ENCODE measurements at places on chromosomes 7 and 10. TPM values are rescaled to one million over a fixed set of nuclear protein-coding genes. Genes with fewer than 3 reads are reported as not detected.

CFAP46 gene
- not detected for total RNA-seq

CHAT gene
- 3.4 TPM for total RNA-seq

HYAL4 gene
- not detected for total RNA-seq

FMC1 gene
- 12.1 TPM for total RNA-seq

PPIF gene
- 48.4 TPM for total RNA-seq

NCOA4 gene
- total RNA-seq, result 210 TPM

FBXL13 gene
- 1.3 TPM for total RNA-seq

PDE1C gene
- total RNA-seq, result 3.6 TPM

TUBB8 gene
- not detected for total RNA-seq

HOXA7 gene
- total RNA-seq, result 7.0 TPM

HOXA13 gene
- not detected for total RNA-seq

SSC4D gene
- not detected for total RNA-seq

HHEX gene
- total RNA-seq, result 4.5 TPM

MNX1 gene
- total RNA-seq, result 18.8 TPM

MMRN2 gene
- total RNA-seq, result 8.7 TPM

NPC1L1 gene
- not detected for total RNA-seq

GDF2 gene
- total RNA-seq, result not detected

C10orf105 gene
- not detected for total RNA-seq

OR6B1 gene
- not detected for total RNA-seq

SAP25 gene
- total RNA-seq, result 11.5 TPM

GRCh38 chr10:124198125-124198501 lies 104.7 kb upstream of the CHST15 start:
- DNase-seq, result no peak

GRCh38 chr10:118918116-118918515 lies 111.4 kb upstream of the NANOS1 start:
- no peak for DNase-seq

DNA sequence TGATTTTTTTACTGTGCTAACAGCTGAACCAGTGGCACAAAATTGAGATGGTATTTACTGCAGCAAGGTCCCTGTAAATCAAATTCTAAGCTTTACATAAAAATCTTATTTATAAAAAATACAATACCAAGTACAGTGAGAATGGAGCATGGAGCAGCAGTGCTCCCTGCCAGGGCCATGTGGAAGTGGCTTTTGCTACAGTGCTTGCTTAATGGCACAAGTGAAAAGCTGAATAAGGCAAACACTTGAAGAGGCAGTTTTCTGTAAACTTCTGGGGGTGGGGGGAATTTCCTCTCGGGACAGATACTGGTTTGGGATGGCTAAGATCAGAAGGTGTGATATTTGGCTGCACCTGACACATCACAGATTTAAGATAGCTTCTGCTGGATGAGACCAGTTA lies 27.5 kb downstream of the AP3M1 start:
- no peak for DNase-seq

GRCh38 chr10:91690412-91690811 lies 57.5 kb upstream of the PPP1R3C start:
- DNase-seq, result no peak

GRCh38 chr7:86991093-86991769 lies 68.2 kb downstream of the ELAPOR2 start:
- no peak for DNase-seq

GRCh38 chr10:69816521-69816920 lies 14.8 kb downstream of the COL13A1 start:
- DNase-seq, result no peak

- DNase-seq, result no peak
Observed at GRCh38 chr10:54066646-54067045, 734.4 kb downstream of the PCDH15 start.

DNA sequence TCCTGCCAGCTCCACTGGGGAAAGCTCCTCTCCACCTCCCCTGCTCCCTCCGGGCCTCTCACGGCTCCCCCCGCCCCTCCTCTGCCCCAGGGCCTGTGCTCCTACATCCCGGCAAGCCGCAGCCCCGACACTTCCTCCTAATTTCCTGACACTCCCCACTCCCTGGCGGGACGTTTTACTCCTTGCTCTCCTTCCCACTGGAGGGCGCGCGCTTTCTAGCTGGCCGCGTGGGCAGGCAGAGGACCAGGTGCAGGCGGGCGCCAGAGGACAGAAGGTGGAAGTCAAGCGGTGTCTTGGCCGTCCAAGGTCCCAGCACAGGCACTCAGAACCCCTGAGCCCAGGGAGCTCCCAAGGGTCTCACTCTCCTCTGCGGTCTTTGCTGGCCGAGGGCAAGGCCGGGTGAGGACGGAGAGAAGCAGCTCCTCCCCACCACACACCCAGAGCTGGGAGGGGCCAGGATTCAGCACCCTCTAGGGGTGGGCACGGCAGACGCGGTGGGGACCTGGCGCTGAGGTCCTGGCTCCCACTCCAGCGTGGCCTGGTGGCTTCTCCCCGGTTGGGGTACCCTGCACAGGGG lies 19.1 kb downstream of the ADAM8 start:
- peak; percentile 87 for DNase-seq

DNA sequence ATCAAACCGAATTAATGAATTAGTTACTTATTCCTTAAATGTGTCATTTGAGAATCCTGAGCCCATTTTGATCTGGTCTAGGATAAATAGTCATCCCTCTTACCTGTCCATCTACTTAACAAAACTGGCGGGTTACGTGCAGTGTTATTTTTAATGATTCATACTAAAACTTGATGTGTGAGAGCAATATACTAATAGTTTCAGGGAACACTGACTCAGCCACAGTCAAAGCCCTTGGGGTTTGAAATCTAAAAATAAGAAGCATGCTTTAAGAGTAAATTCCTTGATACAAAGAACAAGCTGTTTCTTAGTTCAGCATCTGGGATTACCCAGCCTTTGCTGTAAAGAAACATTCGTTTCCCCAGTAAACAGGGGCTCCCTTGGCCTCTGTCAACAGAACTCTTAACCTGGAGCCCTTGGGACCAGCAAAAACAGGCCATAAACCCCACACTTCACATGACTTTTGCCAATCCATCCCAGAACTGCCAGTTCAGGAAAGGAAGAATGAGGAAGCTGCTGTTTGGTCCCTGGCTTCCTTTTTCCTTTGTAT lies 370.6 kb upstream of the IGFBP3 start:
- no peak for DNase-seq

- no peak for DNase-seq
Observed at GRCh38 chr10:29481906-29482440, 152.8 kb downstream of the SVIL start.

DNA sequence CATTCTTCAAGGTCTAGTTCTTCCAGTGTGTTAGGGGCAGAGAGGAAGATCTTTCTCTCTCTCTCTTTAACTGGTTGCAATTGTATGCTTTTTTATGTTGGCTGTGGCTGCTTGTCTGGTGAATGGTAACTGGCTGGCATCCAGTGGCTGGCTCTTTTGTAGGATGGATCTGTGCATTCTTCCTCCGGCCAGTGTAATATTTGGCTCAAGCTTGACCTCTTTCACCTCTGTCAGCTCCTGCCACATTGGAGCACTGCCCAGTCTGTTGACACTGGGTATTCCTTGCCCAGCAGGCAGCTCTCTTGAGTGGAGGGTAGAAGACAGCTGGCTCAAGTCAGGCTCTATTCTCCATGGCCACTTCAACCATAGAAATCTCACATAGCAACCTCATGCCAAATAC lies 528.3 kb downstream of the PHTF2 start:
- DNase-seq, result no peak

GRCh38 chr10:60863796-60864195 lies 80.2 kb downstream of the RHOBTB1 start:
- DNase-seq, result no peak

- no peak for DNase-seq
Observed at GRCh38 chr7:111486472-111487142, 75.7 kb downstream of the IMMP2L start.

DNA sequence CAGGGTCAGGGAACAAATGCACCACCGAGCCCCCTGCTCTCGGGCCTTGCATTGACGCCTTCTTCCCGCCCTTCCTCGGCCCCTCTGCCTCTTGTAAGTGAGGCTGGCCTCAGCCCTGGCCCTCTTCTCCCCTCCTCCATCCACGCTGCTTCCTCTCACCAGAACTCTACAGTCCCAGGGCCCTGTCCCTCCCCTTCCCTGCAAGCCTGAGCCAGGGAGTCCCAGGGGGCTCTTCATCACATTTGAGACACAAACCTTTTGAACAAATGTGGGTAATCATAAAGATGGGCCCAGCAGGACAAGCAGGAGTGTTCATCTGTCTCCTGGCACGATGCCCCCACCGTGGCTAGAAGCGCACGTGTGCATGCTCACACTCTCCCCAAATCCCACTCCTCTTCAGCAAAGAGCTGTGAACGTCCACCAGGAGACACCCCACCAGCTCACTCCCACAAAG lies 57.7 kb downstream of the SLIT1 start:
- no peak for DNase-seq

- no peak for DNase-seq
Observed at GRCh38 chr7:139131-139530, 53.2 kb upstream of the FAM20C start.

GRCh38 chr10:22573820-22574569 lies 140.4 kb downstream of the PIP4K2A start:
- no peak for DNase-seq

DNA sequence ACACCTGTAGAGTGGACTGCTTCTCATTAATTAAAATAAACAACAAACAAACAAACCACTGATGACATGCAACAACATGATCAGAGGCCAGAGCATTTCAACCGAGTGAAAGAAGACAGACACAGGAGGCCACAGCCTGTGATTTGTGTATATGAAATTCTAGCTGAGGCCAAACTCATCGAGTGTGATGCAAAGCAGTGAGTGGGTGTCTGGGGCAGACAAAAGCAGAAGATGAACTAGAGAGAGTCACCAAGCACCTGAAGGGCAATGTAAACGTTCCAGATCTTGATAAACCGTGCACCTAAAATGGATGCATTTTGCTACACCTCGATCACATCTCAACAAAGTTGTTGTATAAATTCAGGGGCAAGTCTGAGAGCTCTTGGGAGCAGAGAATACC lies 108.4 kb downstream of the KLF6 start:
- DNase-seq, result no peak

- peak; percentile 15 for DNase-seq
Observed at GRCh38 chr7:151346-152050, 40.9 kb upstream of the FAM20C start.

DNA sequence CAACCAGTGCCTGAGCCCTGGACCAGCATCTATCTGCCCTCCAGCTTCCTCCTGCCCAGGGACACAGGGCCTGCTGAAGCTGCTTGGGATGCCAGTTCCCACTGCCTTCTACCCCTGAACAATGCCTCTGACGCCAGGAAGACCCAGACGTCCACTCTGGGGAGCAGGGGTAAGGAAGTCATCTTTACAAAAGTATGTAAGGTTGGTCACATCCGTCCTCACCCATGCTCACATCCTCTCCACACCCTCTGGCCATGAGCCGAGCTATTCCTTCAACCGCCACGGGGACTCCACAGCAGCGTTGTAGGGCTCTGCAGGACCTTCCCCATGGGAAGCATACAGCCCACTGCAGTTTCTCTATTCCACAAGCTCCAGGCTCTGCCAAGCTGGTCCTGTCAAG lies 58.5 kb downstream of the CLRN3 start:
- no peak for DNase-seq

GRCh38 chr7:37557571-37558209 lies 109.0 kb upstream of the ELMO1 start:
- DNase-seq, result no peak

- no peak for DNase-seq
Observed at GRCh38 chr7:139111811-139112301, 2.3 kb upstream of the ZC3HAV1 start.

- DNase-seq, result no peak
Observed at GRCh38 chr10:63697956-63698786, 177.0 kb downstream of the REEP3 start.

DNA sequence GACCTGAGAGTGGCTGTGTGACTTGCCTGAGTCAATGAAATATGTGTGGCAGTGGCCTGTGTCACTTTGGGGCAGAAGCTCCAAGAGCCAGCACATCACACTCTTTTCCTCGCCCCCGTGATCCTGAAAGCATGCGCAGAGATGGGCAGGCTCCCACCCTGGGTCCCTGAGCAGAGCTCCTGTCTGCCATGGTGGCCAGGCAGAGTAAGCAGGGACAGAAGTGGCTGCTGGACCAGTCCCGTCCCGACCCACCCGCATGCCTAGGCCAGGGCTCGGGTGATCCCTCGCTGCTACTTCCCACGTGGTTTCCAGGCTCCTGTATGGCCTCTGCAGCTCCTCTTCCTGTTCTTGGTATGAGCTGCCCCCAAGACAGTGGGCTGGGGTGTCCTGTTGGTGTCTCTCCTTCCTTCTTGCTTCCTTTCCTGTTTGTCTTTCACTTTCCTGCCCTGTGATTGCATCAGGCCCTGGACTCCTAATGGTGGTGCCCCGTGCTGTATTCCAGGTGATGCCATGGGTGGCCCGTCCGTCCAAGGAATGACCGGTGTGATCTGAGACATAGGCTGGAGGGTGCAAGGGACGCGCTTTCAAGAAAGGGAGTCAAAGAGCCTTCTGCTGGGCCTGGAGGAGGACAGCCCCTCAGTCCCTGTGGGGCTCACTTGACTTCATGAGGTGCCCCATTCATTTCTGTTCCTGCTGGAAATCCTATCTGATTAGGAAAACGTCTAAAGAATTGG lies 71.4 kb upstream of the SHH start:
- DNase-seq, result peak; percentile 24

DNA sequence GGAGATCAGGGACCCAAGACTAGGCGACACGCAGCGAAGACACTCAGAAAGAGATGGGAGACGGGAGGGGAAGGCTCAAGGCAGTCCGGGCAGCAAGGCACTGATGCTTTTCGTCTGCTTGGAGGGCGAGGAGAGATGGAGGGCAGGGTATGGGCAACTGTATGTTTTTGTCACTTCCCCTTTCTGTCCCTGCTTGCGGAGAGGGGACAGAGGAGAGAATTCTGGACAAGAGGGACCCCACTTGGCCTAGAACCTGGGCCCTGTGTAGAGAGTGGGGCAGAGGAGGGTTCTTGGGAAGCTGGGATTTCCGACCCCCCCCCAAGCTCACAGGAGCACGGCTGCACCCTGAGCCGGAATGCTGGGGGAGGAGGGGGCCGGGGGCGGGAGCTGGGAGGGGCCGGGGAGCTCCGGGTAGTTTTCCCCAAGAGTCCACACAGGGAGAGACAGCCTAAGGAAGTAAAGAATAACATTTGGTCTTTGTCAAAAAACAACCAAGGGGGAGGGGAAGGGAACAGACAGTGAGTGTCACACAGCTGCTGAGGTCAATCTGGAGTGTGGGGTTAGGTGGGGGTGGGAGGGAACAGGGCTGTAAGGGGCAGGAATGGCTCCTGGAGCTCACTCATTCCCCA lies 1.8 kb downstream of the LRCH4 start:
- peak; percentile 52 for DNase-seq

GRCh38 chr10:84261236-84261915 lies 16.5 kb downstream of the RGR start:
- no peak for DNase-seq
